ENCODE measurements at places on chromosomes 12 and 14. TPM values are rescaled to one million over a fixed set of nuclear protein-coding genes. Genes with fewer than 3 reads are reported as not detected.

DNA sequence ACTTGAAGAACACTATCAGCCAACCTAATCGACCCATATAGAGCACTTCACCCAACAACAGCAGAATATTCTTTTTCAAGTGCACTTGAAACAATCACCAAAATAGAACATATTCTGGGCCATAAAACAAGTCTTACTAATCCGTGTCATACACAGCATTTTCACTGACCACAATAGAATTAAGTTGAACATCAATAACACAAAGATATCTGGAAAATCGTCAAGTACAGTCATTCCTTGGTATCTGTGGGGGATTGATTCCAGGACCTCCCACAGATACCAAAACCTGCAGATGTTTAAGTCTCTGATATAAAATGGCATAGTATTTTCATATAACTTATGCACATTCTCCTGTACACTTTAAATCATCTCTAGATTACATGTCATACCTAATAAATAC lies 295.7 kb downstream of the BCL11B start:
- no peak for DNase-seq

- no peak for DNase-seq
Observed at GRCh38 chr14:20476776-20477175, 7.6 kb downstream of the PNP start.

DNA sequence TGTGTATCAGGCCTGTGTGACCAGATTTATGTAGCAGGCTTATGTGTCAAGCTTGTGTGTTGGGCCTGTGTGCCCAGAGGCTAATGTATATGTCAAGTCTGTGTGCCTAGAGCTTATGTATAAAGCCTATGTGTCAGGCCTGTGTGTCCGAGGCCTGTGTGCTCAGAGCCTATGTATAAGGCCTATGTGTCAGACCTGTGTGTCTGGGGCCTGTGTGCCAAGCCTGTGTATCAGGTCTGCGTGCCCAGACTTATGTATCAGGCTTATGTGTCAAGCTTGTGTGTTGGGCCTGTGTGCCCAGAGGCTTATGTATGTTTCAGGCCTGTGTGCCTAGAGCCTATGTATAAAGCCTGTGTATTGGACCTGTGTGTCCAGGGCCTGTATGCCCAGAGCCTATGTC lies 249.3 kb upstream of the AVPR1A start:
- no peak for DNase-seq

DNA sequence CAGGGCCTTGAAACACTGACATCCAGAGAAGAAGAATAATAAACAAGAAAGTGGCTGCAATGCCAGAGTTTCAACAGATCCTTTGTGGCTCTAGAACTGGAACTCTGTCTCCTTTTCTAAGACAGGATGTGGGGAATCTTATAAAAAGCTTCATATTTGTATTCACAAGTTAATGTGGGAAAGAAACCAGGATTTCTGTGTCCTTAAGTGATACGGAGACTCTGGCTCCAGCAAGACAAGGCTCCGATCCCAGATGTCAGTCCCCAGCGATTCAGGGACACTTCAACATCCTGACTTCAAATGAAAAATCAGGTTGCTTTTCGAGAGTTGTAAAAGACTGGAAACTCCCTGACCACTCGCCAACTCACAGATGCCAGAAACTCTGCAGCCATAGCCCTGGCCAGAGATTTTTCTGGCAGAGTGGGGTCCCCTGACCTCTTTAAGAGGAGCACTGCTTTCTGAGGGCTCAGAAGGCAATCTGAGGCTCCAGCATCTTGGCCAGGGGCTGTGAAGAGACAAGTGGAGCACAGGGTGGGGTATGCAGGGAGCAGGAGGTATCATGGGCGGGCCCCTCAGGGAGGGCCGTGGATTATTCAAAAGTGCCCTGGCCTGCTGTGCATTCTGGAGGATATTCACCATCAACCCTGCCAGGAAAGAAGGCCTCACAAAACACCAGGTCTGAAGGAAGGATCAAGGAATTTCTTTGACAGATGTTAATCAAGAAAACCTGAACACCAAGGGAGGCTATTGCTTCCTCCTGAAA lies 53.3 kb downstream of the TMX1 start:
- DNase-seq, result no peak

GRCh38 chr14:67221982-67222328 lies 19.3 kb upstream of the PALS1 start:
- DNase-seq, result peak; percentile 34

DNA sequence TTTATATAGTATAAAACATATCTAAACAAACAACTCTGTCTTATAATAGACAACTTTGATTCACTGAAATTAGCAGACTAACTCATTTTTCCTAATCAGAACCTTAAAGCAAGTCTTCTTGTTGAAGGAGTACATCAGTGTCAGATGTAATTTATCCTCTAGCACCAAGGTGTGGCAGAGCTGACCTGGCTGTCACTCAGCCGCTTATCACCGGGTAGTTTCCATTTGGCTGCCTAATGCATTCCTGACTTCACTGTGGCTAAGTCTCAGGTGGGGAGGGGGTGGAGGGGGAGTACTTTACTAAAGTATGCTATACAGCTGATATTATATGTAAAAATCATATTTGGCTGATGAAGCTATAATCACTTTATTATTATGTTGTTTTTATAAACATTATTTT lies 339.9 kb upstream of the RGS6 start:
- no peak for DNase-seq

DNA sequence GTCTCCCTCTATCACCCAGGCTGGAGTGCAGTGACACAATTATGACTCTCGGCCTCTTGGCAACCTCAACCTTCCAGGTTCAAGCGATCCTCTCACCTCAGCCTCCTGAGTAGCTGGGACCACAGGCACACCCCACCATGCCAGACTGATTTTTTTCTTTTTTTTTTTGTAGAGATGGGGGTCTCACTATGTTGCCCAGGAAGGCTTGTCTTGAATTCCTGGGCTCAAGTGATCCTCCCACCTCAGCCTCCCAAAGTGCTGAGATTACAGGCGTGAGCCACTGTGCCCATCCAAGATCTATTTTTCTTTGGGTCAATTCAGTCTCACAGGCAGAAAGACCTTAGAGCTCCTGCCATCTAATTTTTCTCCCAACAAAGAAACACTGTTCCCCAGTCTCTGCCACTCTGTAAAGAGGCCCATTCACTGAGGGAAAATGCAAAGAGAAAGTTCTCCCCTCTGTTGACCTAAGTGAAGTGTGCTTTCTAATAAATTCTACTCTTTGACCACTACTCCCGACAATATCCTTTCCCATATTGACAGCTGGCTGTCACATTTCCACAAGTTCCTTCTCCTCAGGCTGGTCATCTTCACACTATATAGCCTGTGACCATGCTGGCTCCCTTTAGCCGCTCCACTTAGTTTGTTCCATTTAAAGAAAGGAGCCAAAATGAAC lies 23.3 kb downstream of the TMED8 start:
- DNase-seq, result no peak

DNA sequence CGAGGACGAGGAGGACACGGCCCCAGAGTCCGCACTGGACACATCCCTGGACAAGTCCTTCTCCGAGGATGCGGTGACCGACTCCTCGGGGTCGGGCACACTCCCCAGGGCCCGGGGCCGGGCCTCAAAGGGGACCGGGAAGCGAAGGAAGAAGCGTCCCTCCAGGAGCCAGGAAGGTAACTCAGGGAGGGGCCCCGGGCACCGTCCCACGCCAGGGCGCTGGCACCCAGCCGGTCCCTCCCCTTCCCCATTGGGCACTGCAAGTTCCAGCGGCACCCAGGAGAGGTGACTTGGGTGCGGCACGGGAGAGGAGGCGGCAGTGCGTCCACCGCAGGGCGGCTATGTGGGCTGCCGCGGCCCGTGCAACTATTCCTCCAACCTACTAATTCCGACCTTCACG lies 9.3 kb upstream of the ADSS1 start:
- no peak for DNase-seq

- DNase-seq, result no peak
Observed at GRCh38 chr14:75986439-75986765, 839 bp downstream of the IFT43 start.

GRCh38 chr12:65907513-65907912 lies 83.2 kb downstream of the HMGA2 start:
- no peak for DNase-seq

DNA sequence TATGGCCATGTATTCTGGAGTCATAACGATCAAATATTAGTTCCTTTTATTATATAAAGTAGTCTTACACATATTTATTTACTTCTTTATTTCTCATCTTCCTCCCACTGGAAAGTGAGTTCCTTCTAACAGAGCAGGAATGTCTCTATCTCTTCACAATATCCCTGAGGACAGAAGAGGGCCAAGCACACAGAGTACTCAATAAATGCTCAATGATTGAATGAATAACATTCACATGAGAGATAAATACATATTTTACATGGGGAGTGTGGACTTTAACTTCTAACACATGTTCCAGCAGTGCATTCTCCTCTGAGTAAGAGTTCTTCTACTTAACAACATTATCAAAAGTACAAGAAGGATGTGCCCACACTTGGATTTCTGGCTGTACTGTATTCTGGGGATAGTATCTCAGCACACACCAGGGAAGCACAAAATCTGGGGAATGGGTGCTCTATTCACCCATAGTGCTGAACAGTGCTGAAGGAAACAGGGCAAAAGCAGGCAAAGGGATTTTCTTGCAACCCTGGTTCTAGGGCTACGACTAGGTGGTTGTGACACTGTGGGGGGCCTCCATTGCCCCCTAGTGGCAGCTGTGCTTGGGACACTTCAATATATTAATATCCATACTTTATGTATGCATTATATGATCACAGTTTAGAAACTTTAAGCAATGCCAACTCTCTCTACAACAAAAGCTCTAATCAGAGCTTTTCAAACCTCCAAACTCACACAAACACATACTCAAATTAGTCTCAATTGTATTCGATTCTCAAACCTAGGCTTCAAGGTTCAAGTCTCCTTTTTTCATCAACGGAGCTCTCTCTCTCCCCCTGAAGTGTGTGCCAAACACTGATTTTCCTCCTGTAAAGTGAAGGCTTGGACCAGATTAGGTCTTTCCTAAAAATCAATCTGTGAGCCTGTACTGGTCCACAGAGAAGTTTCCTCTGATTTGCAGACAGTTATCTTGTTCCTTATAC lies 115.5 kb downstream of the SLC2A13 start:
- DNase-seq, result peak; percentile 35

DNA sequence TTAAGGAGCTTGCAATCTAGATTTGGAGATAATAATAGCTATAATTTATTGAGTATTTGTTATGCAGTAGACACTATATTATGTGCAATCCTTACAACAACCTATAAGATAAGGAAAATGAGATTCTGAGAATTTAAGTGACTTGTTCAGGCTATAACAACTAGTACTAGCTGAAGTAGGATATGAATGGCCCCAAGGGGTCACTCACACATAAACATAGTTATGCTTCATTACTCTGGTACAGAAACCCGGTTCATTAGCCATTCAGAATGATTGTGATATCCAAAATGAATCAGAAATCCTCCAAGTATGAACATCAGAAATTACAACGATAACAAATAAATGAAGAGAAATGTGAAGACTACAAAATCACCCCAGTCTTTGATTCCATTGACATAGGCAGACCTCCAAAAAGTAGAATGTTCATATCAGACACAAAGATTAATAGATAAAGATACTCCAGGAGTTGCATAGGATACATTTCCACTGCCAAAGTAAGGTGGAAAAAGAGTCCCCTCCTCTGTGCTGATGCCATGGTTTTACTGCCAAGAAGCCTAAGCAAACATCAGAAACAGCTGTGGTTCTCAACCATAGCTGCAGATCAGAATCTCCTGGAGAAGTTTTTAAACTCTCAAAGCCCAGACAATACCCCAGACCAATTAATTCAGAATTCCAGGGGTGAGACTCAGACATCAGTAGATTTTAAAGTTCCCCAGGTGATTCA lies 8.6 kb upstream of the NID2 start:
- DNase-seq, result no peak

DNA sequence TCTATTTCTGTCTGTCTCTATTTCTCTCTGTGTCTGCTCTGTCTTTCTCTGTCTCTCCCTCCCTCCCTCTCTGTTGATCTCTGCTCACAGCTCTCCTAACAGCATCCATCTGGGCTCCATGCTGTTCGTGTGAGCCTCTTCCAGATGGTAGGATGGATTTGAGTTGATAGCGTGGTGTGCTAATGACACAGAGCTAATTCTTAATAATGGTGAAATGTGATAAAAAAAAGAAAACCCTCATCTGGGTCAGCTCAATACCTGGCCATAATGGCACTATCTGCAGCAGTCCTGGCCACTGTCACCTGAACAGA lies 96.4 kb downstream of the AACS start:
- DNase-seq, result no peak

DNA sequence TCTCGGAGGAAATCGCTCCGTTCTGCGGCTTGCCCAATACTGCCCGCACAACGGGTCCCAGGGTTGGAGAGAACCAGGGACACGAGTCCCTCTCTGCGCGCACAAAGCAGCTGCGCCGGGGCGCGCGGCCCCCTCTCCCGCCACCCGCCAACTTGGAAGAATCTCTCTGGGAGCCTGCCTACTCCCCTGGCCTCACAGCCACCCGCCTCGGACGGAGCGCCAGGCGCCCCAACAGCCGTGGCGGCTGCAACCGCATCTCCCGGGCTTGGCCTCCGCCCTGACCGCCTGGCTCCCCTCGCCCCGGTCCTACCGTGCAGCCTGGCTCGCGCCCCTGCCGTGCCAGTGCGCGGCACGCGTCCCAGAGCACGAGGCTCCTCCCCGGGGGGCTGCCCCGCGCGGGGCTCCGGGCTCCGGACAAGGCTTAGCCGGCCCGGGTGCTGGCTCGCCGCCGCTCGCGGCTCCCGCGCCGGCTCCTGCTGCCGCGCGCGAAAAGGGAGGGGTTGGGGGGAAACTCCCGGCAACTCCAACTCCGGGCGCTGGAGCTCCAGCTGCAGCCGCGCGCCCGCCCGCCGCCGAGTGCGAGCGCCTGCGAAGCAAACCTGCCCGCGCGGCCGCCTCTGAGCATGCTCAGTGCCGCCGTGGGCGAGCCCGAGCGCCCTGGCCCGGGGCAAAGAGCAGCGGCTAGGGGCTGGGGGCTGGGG lies at the start of gene STXBP6:
TSS of gene STXBP6 (minus strand) at position 580 of the 701 bp plus-strand sequence. CDS start 75,329 bp downstream, outside the sequence.
- peak; percentile 93 for DNase-seq

DNA sequence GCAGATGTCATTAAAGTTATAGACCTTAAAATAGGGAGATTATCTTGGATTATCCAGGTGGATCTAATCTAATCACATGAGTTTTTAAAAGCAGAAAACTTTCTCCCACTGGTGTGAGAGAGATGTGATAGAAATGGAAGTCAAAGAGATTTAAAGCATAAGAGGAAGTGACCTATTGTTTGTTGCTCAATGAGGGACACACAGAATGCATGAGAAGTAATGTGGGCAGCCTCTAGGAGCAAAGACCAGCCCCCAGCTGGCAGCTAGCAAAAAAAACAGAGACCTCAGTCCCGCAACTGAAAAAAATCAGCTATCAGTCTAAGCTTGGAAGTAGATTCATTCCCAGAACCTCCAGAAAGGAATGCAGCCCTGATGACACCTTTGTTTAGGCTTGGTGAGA lies 24.6 kb upstream of the ANP32D start:
- no peak for DNase-seq

- DNase-seq, result no peak
Observed at GRCh38 chr12:100473050-100473715, 483 bp upstream of the NR1H4 start.

GRCh38 chr14:56371737-56372136 lies 207.9 kb upstream of the TMEM260 start:
- no peak for DNase-seq

BCL7A gene
- total RNA-seq, result 4.4 TPM

TOX4 gene
- 37.6 TPM for total RNA-seq

POTEM gene
- not detected for total RNA-seq

SLC24A4 gene
- not detected for total RNA-seq

NAV3 gene
- total RNA-seq, result 107 TPM

GPR135 gene
- 5.1 TPM for total RNA-seq

MYH6 gene
- not detected for total RNA-seq

ANO4 gene
- not detected for total RNA-seq

KRT1 gene
- total RNA-seq, result not detected

Data from osteoblast (primary cell).